Psoas muscle (tissue), 8 donors: ENCODE measurements at places on chromosomes 5 and 9.

GRCh38 chr5:135126688-135127438 lies 92.8 kb upstream of the PITX1 start:
- no peak for DNase-seq

DNA sequence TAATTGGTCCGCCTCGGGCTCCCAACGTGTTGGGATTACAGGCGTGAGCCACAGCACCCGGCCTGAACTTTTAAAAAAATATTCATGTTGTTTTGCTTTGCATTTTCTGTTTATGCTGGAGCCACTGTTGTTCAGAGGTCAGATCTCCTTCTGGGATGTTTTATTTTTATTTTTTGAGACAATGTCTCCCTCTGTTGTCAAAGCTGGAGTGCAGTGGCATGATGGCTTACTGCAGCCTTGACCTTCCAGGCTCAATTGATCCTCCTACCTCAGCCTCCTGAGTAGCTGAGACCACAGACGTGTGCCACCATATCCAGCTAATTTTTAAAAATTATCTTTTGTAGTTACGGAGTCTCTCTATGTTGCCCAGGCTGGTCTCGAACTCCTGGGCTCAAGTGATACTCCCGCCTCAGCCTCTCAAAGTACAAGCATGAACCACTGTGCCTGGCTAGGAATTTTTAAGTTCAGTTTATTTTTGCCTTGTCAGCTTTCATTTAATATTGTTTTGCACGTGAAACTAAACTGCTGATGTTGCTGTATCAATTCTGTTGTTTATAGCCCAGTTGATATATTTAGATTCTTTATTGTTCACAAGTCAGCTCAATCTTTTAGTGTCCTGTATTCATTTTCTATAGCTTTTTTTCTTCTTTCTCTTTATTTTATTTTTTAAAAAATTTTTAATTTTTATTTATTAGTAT lies 13.7 kb downstream of the TMEFF1 start:
- no peak for DNase-seq

DNA sequence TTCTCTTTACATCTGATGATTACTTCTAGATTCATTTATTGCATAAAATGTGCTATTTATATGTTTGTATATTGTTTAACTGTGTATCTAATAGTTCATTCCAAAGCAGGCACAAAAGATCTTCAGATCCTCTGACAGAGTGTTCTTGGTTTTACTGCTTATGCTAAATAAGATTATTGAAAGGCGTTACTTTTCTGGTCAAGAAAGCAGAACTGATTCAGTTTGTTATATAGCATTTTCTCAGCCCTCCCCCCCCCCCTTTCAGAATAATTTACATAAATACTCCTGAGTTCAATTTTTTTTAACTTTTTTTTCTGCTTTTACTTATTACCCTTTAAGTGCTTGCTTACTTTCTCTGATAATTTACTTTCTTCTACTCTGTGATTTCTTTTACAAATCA lies 15.4 kb downstream of the CDC42SE2 start:
- DNase-seq: no peak

DNA sequence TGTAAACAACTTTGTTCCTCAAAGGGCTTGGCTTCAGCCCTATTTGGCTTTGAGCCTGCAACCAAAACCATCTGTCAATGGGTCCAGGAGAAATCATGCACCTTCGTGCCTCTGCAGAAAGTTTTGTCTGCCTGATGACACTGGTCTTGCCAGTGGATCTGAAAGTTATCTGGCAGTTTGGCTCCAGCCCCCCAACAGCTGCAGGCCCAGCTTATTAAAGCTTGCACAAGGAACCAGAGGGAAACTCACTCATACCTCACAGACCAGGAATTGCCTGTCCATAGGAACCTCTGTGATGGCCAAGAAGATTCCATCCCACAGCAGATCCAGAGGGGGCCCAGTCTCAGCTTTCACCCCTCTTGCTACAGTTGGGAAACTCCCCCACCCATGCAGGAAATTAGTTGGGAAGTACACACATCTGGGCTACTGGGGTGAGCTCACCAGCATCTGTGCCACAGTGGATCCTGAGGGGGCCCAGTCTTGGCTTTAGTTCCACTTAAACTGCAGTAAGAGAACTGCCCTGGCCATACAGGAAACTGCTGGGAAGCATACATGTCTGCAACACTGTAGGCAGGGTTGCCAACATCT lies 265.5 kb downstream of the GRIA1 start:
- no peak for DNase-seq

GRCh38 chr5:135821061-135821801 lies 13.2 kb upstream of the SLC25A48 start:
- DNase-seq: no peak

DNA sequence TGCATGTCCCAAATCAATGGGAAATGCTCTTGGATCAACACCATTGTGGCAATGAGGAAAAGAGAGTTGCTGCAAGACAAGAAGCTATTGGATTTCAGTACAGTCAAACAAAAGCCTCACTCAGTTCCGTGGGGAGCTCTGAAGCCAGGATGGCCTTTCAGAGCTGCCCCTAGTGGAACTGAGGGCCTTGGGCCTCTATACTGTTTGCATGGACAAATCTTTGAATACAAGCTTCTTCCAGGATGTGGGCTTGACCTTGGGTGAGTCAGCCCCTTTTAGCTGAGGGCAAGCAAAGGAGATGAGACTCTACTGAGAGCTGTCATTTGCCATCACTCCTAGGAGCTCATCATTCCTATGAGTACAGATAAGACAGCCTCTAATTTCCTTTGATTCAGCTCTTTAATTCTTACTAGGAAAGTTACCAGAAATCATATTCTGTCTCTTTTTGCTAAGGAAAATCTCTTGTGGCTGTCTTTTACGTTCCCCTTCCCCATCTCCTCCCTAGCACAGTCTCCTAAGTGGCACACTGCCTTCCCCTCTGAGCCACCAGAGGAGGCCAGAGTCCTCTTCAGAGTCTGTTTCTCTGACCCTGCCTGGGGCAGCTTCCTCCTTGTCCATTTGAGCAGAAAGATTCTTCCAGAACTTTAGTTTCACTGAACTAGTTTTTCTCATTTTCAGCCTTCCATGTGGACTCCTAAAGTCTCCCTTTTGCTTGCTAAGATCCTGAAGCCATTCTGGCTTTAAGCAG lies 168.8 kb upstream of the POC5 start:
- DNase-seq: no peak

DNA sequence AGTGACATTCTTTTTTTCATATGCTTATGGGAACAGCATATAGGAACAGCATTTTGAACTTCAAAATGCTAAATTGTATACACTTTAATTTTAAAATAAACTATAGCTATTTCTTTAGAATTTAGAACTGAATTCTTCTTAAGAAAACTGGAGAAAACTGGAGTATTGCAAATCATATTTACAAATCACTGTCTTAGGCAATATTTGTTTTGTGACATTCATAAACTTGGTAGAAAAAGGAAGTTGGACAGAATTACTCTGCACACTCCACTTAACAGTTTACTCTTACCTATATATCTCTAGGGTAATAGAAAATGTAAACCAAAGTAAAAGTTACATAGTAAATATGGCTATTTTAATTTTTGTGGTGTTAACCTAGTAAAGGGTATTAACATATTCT lies 3.1 kb downstream of the DMRTA1 start:
- no peak for DNase-seq
